ENCODE measurements at places on chromosomes 3 and 15. TPM values are rescaled to one million over a fixed set of nuclear protein-coding genes. Genes with fewer than 3 reads are reported as not detected.
A peak's percentile ranks its signal among the peaks of the same experiment; 100 is the strongest.

DNA sequence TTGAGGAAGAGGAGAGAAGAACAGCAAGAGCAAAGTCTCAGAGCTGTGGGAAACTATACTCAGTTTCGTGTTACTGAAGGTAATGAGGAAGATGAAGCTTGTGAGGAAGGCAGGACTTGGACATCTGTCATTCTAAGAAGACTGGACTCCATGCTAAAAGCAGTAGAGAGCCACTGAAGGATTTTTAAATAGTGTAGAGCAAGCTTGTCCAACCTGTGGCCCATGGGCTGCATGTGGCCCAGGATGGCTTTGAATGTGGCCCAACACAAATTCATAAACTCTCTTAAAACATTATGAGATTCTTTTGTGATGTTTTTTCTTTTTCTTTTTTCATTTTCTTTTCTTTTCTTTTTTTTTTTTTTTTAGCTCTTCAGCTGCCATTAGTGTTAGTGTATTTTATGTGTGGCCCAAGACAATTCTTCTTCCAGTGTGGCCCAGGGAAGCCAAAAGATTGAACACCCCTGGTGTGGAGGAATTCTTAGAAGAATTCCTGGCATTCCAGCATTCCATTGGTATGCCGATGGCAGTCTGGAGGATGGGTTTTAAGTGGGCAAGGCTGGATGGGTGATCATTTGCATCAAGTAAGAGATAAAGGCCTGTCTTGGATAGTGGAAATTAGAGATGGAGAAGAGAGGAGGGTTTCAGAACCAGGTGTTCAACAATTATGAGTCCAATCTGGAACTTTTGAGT lies 6.9 kb upstream of the NFKBIZ start:
- no peak overlapping the region for H3K27ac ChIP-seq
- H3K27me3 ChIP-seq = no peaks in the 10 kb centered on the region
- no peak overlapping the region for H3K4me3 ChIP-seq
- H3K36me3 ChIP-seq = no peaks in the 10 kb centered on the region
- H3K4me1 ChIP-seq = no peaks in the 10 kb centered on the region

DNA sequence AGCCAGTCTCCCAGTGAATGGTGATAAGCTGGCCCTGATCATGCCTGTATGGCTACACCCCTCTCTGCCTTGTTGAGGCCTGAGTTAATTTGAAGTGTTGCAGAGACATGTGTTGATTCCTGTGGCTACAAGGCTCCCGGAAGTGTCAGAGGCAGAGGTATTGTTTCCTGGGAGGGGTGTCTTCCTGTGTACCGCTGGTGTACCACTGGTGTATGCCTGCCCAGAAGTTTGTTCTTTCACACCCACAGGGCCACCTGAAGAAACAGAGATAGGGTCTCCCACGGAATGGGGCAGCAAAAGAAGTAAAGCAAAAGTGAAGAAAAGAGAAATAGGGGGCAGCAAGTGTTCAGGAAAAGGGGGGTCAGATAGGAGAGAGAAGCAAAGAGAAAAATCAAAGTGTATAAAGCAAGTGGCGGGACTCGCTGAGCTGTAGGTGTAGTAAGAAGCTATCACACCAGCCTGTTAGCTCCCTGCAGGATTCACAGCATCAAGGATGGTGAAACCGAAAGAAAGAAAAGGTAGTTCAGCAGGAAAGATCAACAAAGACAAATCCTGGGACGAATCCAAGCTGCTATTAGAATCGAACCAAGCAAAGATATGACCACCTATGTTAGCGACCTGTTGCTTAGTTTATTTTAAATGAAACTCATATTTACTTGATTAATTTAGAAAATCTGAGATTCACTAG lies 36.6 kb upstream of the CD47 start:
- peak overlapping the region; percentile 23 for H3K4me3 ChIP-seq
- no peak for DNase-seq
- peaks cover 24% of the 10 kb centered on the region for H3K4me1 ChIP-seq

DNA sequence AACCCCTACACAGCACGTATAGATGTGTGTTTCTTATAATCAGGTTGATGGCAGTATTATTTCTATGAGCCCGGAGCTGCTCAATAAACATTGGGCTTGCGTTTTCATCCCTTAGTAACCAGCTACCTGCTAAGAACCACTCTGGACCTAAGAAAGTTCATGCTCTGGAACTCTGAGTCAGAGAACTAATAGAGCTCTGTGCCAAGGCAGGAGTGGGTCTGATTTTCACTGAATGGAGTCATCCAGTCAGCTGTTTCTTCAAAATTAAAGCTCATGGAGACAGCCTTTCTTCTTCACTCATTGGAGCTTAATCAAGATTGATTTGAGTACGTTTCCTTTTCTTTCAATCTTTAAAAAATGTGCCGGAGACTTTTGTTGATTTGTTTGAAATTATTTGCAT lies 145.7 kb downstream of the BBX start:
- no peak overlapping the region for H3K4me3 ChIP-seq
- no peaks in the 10 kb centered on the region for H3K27me3 ChIP-seq
- H3K4me1 ChIP-seq = no peaks in the 10 kb centered on the region
- DNase-seq = no peak
- no peaks in the 10 kb centered on the region for H3K36me3 ChIP-seq
- H3K27ac ChIP-seq = no peak overlapping the region

- H3K4me3 ChIP-seq = no peak overlapping the region
- no peaks in the 10 kb centered on the region for H3K4me1 ChIP-seq
- DNase-seq = no peak
- no peak overlapping the region for H3K27ac ChIP-seq
Measured at GRCh38 chr3:118988198-118989130, 46.2 kb downstream of the IGSF11 start.

- no peaks in the 10 kb centered on the region for H3K27me3 ChIP-seq
- DNase-seq = no peak
Measured at GRCh38 chr3:58062472-58062871, 54.2 kb downstream of the FLNB start.

- peaks cover 5% of the 10 kb centered on the region for H3K36me3 ChIP-seq
- H3K27me3 ChIP-seq = no peaks in the 10 kb centered on the region
- H3K4me1 ChIP-seq = peaks cover 13% of the 10 kb centered on the region
- no peak overlapping the region for H3K27ac ChIP-seq
- no peak for DNase-seq
- H3K4me3 ChIP-seq = no peak overlapping the region
Measured at GRCh38 chr3:18847583-18848197, 300.6 kb upstream of the KCNH8 start.

GRCh38 chr3:119514637-119515036 lies 16.3 kb downstream of the TIMMDC1 start:
- peaks cover 57% of the 10 kb centered on the region for H3K36me3 ChIP-seq
- H3K27me3 ChIP-seq = no peaks in the 10 kb centered on the region
- no peak for DNase-seq

GRCh38 chr15:52154896-52155865 lies 36.0 kb downstream of the GNB5 start:
- H3K4me3 ChIP-seq = no peak overlapping the region
- no peaks in the 10 kb centered on the region for H3K4me1 ChIP-seq
- DNase-seq = no peak

DNA sequence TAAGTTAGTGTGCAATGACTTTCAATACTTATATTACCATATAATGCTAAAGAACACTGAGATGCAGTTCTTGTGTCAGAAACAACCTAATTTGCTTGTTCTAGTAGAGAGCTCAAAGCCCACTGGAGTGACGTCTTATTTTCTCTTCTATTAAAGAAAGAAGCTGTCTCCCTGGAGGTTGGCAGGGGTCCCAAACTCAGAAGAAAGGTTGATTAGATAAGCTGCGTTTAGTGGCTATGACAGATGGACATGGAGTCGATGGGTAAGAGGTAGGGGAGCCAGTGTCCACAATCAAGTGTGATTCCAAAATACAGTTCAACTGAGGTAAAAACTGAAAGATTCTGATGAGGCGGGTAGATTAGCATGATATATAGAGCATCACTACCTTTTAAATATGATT lies 363.6 kb downstream of the NLGN1 start:
- H3K27ac ChIP-seq = no peak overlapping the region
- H3K4me3 ChIP-seq = no peak overlapping the region
- H3K4me1 ChIP-seq = no peaks in the 10 kb centered on the region
- no peaks in the 10 kb centered on the region for H3K36me3 ChIP-seq

- H3K4me3 ChIP-seq = no peak overlapping the region
- H3K4me1 ChIP-seq = no peaks in the 10 kb centered on the region
- no peak for DNase-seq
- no peaks in the 10 kb centered on the region for H3K27me3 ChIP-seq
Measured at GRCh38 chr3:102936511-102937045, 501.8 kb downstream of the ZPLD1 start.

DNA sequence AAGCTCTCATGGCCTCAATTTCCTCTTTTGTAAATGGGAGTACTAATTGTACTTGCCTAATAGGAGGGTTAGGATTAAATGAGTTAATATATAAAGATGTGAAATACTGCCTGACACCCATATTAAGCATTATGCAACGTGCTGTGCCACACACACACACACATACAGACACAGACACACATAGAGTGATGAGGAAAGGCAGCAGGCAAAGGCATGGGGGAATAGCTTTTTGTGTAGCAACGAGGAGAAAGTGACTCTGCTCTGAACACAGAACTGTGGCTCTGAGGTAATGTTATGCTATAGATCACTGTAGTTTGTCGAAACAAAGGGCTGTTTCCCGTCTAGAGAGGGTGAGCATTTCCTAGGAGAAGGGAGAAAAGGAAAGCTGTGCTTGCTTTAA lies 233.3 kb upstream of the SLCO3A1 start:
- no peak overlapping the region for H3K27ac ChIP-seq
- no peaks in the 10 kb centered on the region for H3K36me3 ChIP-seq
- H3K4me1 ChIP-seq = no peaks in the 10 kb centered on the region
- DNase-seq = no peak

DNA sequence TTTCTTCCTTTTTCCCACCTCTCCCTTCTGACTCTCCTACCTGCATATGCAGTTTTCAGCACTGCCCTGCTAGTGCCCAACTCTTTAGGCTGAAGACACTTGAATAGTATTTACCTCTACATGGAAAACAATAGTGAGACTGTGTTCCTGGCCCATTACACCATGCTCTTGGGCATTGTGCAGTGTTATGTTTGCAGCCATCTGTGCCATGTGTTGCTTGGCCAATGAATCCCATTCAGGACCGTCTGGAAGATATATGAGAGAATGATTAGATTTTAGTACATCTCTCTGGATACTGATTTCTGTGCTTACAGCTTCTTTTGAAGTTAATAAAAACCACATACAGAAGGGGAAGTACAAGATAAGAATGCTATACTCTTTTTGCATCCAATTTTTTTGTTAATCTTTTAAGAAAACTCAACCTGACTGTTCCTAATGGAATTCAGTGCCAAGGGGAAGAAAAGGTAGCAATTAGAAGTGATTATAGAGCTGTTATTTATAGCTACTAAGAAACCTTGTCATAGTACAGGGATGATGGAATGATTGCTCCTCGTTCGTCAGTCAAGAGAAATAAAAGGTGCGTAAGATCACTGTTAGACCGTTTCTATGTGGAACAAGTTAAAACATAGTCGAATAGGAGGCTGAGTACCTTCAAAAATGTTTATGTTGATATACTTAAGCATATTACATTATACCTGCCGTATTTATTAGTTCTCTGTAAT lies 58.9 kb downstream of the TMEM41A start:
- no peak overlapping the region for H3K4me3 ChIP-seq
- no peaks in the 10 kb centered on the region for H3K27me3 ChIP-seq
- no peaks in the 10 kb centered on the region for H3K36me3 ChIP-seq
- no peak for DNase-seq
- no peaks in the 10 kb centered on the region for H3K4me1 ChIP-seq

GRCh38 chr3:32105291-32106131 lies 909 bp upstream of the GPD1L start:
- DNase-seq = no peak
- H3K27me3 ChIP-seq = peaks cover 39% of the 10 kb centered on the region
- H3K36me3 ChIP-seq = no peaks in the 10 kb centered on the region
- peak overlapping the region; percentile 27 for H3K4me3 ChIP-seq

DNA sequence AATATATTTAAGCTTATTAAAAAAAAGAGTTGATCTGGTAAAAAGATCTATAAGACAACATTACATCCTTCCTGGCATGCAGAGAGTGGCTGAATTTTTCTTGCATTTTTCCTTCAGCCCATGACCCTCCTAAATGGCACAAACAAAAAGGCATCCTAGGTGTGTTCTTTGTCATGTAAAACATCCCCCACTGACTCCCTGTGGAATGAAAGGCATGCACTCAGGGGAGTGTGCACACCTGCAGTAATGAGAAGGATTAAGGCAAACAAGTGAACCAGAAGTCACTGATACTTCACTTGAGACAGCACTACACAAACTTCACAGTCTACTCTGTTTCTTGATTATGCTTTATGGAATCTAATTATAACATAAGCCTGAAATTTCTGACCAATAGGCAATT lies 195.0 kb downstream of the RBMS3 start:
- H3K4me3 ChIP-seq = no peak overlapping the region
- no peaks in the 10 kb centered on the region for H3K27me3 ChIP-seq
- no peaks in the 10 kb centered on the region for H3K4me1 ChIP-seq
- H3K36me3 ChIP-seq = no peaks in the 10 kb centered on the region
- DNase-seq = no peak

DNA sequence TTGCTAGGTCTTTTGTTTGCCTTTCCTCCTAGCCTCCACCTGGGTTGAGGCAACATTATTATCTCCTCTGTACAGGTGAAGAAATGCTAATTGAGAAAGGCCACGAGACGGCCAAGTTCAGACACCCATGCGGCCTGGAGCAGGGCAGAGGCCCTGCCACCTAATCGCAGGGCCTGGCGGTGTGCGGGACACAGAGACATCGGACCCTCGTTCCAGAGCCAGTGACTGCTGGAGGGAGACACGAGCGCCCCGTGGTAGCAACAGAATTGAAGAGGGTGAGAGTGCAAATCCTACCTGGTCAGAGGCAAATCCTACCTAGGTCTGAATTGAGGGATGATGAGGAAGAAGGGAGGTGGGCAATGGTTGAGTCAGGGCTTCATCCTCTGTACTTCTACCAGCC lies 113.8 kb upstream of the MEF2A start:
- H3K27me3 ChIP-seq = no peaks in the 10 kb centered on the region
- H3K27ac ChIP-seq = no peak overlapping the region
- no peaks in the 10 kb centered on the region for H3K36me3 ChIP-seq

DNA sequence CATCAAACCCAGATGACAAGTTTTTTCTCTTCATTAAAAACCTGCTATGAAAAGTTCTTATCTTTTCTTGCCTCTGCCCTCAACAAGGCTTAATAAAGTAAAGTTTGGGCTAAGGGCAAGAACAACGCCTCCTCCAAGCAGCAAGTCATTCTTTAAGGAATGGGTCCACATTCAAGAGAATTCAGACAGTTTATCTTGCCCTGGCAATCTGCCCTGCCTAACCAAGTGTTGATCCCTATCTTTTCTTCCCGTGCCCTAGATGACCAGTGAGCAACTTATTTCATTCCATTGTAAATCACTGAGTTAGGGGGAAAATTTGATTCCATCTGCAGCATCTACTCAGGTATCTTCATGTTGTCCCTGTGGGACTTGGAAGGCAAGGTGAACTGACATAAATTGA lies 370.3 kb upstream of the DPPA4 start:
- no peak overlapping the region for H3K4me3 ChIP-seq
- H3K36me3 ChIP-seq = no peaks in the 10 kb centered on the region
- no peak for DNase-seq
- H3K4me1 ChIP-seq = no peaks in the 10 kb centered on the region
- H3K27me3 ChIP-seq = no peaks in the 10 kb centered on the region
- no peak overlapping the region for H3K27ac ChIP-seq

- no peak for DNase-seq
- no peak overlapping the region for H3K27ac ChIP-seq
- H3K4me3 ChIP-seq = no peak overlapping the region
- H3K36me3 ChIP-seq = no peaks in the 10 kb centered on the region
Measured at GRCh38 chr15:100101426-100102089, 240.2 kb downstream of the ADAMTS17 start.

PLA2G4E gene
- total RNA-seq = 0.05 TPM

LYZL4 gene
- 0.14 TPM for total RNA-seq

VIPR1 gene
- total RNA-seq = 1.8 TPM

MLF1 gene
- total RNA-seq = 2.5 TPM

MYRIP gene
- total RNA-seq = 0.28 TPM

SNURF gene
- total RNA-seq = 6.9 TPM

HTR3E gene
- total RNA-seq = not detected

CD96 gene
- 80.2 TPM for total RNA-seq

Measured in thymus (tissue), 14 donors.